ENCODE measurements at places on chromosomes 5 and 9. TPM values are rescaled to one million over a fixed set of nuclear protein-coding genes. Genes with fewer than 3 reads are reported as not detected.

IRX1 gene
- total RNA-seq = not detected

BTNL8 gene
- not detected for total RNA-seq

ZNF300 gene
- total RNA-seq = 0.55 TPM

NR5A1 gene
- total RNA-seq = not detected

GRCh38 chr5:14724633-14725032 lies 60.1 kb downstream of the OTULIN start:
- H3K4me1 ChIP-seq = peaks cover 9% of the 10 kb centered on the region
- no peak overlapping the region for H3K27ac ChIP-seq
- no peak overlapping the region for H3K4me3 ChIP-seq
- no peaks in the 10 kb centered on the region for H3K36me3 ChIP-seq
- no peaks in the 10 kb centered on the region for H3K27me3 ChIP-seq

- no peak overlapping the region for H3K4me3 ChIP-seq
- DNase-seq = no peak
- H3K27me3 ChIP-seq = peaks cover 6% of the 10 kb centered on the region
- no peaks in the 10 kb centered on the region for H3K36me3 ChIP-seq
- H3K27ac ChIP-seq = no peak overlapping the region
- no peaks in the 10 kb centered on the region for H3K4me1 ChIP-seq
Measured at GRCh38 chr9:74775396-74775795, 112.3 kb downstream of the TRPM6 start.

GRCh38 chr5:80408484-80409366 lies 861 bp downstream of the ZFYVE16 start:
- H3K4me3 ChIP-seq = peak overlapping the region; percentile 83
- peak; percentile 45 for DNase-seq
- H3K27me3 ChIP-seq = peaks cover 2% of the 10 kb centered on the region
- peaks cover 25% of the 10 kb centered on the region for H3K4me1 ChIP-seq
- peak overlapping the region; percentile 55 for H3K27ac ChIP-seq
